ENCODE measurements at places on chromosomes 3 and 15.

DNA sequence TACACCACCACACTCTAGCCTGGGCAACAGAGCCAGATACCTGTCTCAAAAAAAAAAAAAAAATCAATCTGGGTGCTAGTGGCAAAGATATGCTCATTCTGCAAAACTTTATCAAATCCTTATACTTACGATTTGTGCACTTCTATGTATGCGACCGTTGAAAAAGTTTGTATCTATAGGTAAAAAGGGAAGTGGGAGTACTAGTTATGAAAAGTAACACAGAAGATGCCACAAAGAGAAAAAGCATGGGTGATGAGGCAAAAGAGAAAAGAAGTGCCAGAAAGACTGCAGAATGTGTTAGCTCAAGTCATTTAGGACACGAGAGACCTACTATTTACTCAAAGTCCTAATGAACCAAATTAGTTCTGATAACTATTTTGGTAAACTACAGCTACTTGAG is 407.8 kb downstream of the SHQ1 start:
- no peak for DNase-seq

DNA sequence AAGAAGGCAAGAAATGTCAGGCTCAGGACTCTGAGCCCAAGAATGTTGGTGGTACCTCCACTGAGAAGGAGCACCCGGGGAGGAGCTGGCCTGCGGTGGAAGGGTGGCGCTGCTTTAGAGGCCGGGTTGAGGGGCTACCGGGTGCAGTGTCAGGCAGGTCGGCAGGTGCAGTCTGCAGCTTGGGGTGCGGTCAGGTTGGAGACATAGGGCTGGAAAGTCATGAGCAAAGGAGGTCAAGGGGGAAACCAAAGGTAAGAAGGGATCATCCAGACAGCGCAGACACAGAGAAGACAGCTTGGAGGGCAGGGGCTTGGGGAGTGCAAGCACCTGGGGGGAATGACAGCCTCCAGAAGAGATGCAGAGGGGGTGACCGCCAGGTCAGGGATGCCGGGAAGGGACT is 274.4 kb upstream of the LYSMD4 start:
- DNase-seq: no peak

- no peak for DNase-seq
Observed at GRCh38 chr3:132386259-132386658, 31.0 kb upstream of the DNAJC13 start.

- peak; percentile 62 for DNase-seq
Observed at GRCh38 chr3:45760878-45761711, 35.2 kb downstream of the SLC6A20 start.

DNA sequence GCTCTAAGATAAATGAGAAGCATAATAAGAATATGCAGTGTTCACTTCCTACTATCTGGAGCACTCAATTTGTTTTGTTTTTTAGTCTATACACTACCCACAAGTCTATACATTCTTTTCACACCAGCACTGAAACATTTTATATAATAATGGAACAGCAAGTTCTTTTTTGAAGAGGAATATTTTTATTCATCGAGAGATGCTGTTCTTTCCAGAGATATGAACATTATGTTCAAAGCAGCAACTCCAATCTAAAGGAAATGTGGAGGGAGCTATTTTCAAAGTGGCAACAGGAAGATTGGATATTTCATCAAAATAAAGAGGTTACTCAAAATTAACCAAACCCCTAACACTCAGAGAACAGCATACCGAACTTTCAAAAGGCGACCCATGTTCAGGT is 16.4 kb upstream of the PYDC2 start:
- DNase-seq: no peak
